Left ventricle myocardium inferior (tissue), 1 donor: ENCODE measurements at places on chromosomes 3 and 15. TPM values are rescaled to one million over a fixed set of nuclear protein-coding genes. Genes with fewer than 3 reads are reported as not detected.

DNA sequence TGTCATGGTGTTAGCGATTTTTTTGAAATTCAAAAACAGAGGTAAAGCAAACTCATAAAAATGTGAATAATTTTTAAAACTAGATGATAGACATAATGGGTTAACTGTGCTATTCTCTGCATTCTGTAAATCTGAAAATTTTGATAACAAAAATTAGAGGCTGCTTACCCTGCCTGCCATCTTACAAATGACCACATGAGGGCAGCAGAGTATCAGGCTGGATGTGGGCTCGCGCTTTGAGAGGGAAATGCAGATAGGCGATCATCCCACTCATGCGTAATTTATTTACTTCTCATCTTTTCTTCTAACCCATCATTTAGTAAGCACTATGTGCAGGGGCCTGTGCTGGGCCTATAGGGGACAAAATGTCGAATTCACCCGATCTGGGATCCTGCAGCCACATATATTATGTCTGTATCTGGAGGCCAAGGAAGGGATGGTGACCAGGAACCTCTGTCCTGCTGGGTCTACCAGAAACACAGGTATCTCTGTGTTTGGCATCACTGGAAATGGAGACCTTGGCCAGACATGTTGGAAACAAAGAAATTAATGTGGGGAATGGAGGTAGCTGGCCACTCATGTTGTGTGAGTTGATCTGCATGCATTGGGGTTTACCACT lies 7.8 kb upstream of the RAD18 start:
- no peak overlapping the region for H3K4me3 ChIP-seq
- H3K27ac ChIP-seq = no peak overlapping the region
- no peaks in the 10 kb centered on the region for H3K36me3 ChIP-seq
- H3K27me3 ChIP-seq = peaks cover 24% of the 10 kb centered on the region
- DNase-seq = no peak

DNA sequence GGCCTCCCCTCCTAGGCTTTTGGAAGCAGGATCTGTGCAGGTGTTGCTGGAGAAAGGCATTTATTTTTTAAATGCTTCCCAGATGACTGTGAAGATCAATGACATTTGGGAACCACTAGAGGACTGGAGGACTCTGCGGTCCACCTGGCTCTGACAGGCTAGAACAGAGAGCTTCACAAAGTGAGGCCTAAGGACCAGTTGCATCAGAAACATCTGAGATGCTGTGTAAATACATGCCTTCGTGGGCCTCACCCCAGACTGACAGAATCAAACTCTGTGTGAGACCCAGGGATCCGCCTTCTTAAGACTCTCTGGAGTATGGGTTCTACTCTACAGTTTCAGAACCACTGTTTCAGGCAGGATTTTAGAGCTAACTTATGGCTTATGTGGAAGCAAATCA lies 105.0 kb upstream of the ICE2 start:
- peak overlapping the region; percentile 31 for H3K27ac ChIP-seq
- H3K36me3 ChIP-seq = no peaks in the 10 kb centered on the region
- no peaks in the 10 kb centered on the region for H3K27me3 ChIP-seq
- peaks cover 65% of the 10 kb centered on the region for H3K4me1 ChIP-seq

DNA sequence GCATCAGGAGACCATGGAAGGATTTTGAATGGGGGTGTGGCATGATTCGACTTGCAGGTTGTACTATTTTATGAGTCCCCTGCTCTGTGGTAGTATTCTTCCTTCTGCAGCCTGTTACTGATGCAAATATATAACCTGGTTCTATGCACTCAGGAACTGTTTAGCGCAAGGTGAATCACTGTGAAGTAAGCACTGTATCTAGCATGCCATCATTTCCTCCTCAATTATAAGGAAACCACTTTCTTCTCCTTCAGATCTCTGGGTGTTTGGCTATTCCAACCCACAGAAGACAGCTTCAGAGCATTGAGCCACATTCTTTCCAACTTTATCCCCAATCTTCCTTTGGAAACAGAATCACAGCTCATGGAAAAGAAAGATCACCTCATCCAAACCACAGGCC lies 176.7 kb downstream of the DIPK2A start:
- H3K36me3 ChIP-seq = no peaks in the 10 kb centered on the region
- H3K27me3 ChIP-seq = no peaks in the 10 kb centered on the region
- H3K4me3 ChIP-seq = no peak overlapping the region
- no peak for DNase-seq
- no peaks in the 10 kb centered on the region for H3K4me1 ChIP-seq

- H3K4me1 ChIP-seq = no peaks in the 10 kb centered on the region
- DNase-seq = no peak
- H3K27me3 ChIP-seq = no peaks in the 10 kb centered on the region
- no peaks in the 10 kb centered on the region for H3K36me3 ChIP-seq
- H3K27ac ChIP-seq = no peak overlapping the region
- H3K4me3 ChIP-seq = no peak overlapping the region
Measured at GRCh38 chr3:81884791-81885190, 123.3 kb upstream of the GBE1 start.

DNA sequence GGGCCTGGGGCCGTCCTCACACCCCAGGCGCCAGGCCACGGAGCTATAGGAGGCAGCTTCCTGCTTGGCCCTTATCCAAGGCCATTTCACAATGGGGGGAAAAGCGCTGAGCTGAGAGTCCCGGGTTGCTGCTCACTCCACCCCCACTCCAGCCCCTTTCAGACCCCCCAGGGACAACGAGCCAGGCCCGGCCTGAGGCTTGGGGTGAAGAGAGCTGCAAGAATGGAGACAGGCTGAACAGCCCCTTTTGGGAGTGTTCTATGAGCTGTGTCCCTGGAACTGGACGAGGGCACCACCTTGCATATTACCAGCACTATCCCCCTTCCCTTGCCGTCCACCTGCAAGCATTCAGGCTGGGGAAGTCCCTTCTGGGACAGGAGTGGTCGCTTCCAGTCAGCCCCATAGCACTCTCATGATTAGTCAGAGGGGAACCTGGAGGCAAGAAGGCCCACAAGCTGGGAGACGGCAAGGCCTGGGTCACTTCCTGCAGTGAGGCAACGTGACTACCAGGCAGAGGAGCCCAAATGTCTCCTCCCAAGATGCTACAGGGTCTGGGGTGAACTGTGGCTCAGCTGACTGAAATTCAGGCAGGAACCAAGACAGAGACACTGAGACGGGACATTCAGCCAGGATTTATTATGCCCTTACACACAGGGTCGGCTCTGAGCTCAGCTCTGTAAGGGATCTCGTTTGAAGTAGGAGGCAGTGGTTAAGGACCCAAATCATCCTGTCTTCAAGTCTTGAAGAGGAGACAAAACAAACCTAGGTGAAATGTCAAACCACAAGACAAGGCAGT lies 8.6 kb upstream of the SRP14 start:
- peaks cover 60% of the 10 kb centered on the region for H3K4me1 ChIP-seq
- peaks cover 4% of the 10 kb centered on the region for H3K36me3 ChIP-seq
- DNase-seq = peak; percentile 44
- no peaks in the 10 kb centered on the region for H3K27me3 ChIP-seq
- no peak overlapping the region for H3K4me3 ChIP-seq
- H3K27ac ChIP-seq = peak overlapping the region; percentile 68

DNA sequence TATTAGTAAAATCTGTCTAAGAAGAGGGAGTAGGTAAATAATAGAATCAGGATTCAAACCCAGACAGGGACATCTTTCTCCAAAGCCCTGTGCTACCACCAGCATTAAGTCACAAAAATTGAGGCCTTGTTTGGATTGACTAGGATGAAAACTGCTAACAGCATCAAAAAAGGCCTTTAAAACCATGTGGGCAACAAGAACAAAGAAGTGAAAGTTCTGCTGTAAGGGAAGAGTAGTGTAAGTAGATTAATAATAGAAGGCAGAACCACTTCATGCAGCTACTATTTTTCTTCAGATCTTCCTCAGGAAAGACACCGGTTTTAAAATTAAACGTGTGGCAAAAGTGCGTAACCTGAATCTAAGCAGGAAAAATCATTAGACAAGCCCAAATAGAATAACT lies 15.3 kb upstream of the KBTBD12 start:
- H3K27ac ChIP-seq = peak overlapping the region; percentile 22
- DNase-seq = no peak
- H3K4me1 ChIP-seq = no peaks in the 10 kb centered on the region
- H3K36me3 ChIP-seq = no peaks in the 10 kb centered on the region

- peaks cover 66% of the 10 kb centered on the region for H3K36me3 ChIP-seq
- peaks cover 75% of the 10 kb centered on the region for H3K4me1 ChIP-seq
- no peaks in the 10 kb centered on the region for H3K27me3 ChIP-seq
- H3K27ac ChIP-seq = peak overlapping the region; percentile 77
- peak overlapping the region; percentile 42 for H3K4me3 ChIP-seq
Measured at GRCh38 chr15:85684174-85684710, 110.5 kb downstream of the KLHL25 start.

Gene NANOGP8
- total RNA-seq = not detected

Gene CPOX
- total RNA-seq = 12.8 TPM
